ENCODE measurements at places on chromosomes 5 and 9.

- no peak for DNase-seq
Measured at GRCh38 chr9:78697618-78698017, 400.7 kb downstream of the PSAT1 start.

- DNase-seq, result no peak
Measured at GRCh38 chr5:122367456-122367855, 55.4 kb downstream of the SNCAIP start.

DNA sequence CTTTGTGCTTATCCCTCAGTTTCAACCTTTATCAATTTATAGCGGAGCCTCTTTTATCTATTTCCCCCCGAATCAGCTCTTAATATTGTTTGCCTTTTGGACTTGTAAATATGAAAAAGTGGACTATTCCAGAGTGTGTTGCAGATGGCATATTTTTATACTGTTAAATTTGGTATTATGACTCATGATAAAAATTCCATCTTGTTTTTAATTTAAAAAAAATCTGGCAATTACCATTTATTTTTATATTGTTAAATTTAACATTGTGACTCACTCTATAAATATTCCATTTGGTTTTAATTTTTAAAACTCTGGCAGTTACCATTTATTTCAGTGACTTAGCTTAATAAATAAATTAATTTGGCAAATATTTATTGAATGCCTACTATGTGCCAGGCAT, 37.5 kb downstream of the RBM27 start:
- no peak for DNase-seq

GRCh38 chr5:103804711-103805110, 242.1 kb upstream of the NUDT12 start:
- DNase-seq, result no peak

GRCh38 chr5:54927097-54927746, 58.2 kb downstream of the ESM1 start:
- DNase-seq, result no peak

GRCh38 chr9:28801144-28801799, 1228.0 kb upstream of the C9orf72 start:
- peak; percentile 63 for DNase-seq

GRCh38 chr9:90444609-90445204, 197.9 kb downstream of the DIRAS2 start:
- DNase-seq, result no peak

DNA sequence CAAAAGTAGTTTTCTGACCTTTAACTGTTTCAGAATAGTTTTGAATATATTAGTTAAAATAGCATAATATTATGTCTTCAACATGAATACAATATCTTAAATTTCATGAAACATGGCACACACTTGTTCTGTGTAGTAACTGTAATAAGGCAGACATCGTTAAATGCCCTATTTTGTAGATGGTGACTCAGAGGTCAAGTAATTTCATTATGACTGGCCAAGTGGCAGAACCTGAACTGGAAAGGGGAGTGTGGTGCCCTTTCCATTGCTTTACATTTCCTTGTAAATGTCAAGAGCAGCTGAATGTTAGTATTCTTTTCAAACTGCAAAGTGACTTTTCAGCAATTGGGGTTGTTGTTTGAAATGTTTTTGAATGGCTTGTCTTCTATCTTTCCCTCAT, 201.2 kb upstream of the CDKN2B start:
- peak; percentile 38 for DNase-seq

GRCh38 chr5:168209244-168209995, 82.0 kb upstream of the WWC1 start:
- no peak for DNase-seq

DNA sequence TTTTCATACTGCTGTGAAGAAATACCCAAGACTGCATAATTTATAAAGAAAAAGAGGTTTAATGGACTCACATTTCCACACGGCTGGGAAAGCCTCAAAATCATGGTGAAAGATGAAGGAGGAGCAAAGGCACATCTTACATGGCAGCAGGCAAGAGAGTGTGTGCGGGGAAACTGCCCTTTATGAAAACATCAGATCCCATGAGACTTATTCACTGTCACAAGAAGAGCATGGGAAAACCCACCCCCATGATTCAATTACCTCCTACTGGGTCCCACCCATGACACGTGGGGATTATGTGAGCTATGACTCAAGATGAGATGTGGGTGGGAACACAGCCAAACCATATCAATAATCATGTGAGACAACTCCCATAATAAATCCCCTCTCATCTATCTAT, 8.7 kb downstream of the TTC39B start:
- DNase-seq, result no peak
